Activated CD4-positive, alpha-beta memory T cell treated with anti-CD3 and anti-CD28 coated beads, Interleukin-2, amount 10 ng/mL, durations not matched to agents 7 days and 5 days (primary cell): ENCODE measurements at places on chromosomes 6 and 20. TPM values are rescaled to one million over a fixed set of nuclear protein-coding genes. Genes with fewer than 3 reads are reported as not detected.
A peak's percentile ranks its signal among the peaks of the same experiment; 100 is the strongest.

RFX6 gene
- not detected for total RNA-seq

DNA sequence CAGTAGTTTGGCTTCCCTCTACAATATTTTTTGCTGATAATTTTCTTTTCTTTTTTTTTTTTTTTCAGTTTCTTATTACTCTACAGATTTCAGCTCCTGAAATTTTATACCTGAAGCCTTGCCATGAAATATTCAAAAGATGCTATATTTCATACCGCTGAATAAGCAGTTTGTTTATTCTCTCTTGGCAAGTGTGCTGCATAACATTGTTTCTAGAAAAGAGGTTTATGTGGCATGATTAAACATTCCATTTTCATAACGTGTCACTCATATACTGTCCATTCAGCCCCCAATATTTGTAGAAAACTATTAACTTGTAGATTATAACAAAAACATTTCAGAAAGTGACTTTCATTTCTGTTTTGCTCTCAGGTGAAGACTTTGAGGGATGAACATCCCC lies 174.4 kb upstream of the NOX3 start:
- H3K4me3 ChIP-seq: no peak overlapping the region
- peaks cover 13% of the 10 kb centered on the region for H3K4me1 ChIP-seq

DNA sequence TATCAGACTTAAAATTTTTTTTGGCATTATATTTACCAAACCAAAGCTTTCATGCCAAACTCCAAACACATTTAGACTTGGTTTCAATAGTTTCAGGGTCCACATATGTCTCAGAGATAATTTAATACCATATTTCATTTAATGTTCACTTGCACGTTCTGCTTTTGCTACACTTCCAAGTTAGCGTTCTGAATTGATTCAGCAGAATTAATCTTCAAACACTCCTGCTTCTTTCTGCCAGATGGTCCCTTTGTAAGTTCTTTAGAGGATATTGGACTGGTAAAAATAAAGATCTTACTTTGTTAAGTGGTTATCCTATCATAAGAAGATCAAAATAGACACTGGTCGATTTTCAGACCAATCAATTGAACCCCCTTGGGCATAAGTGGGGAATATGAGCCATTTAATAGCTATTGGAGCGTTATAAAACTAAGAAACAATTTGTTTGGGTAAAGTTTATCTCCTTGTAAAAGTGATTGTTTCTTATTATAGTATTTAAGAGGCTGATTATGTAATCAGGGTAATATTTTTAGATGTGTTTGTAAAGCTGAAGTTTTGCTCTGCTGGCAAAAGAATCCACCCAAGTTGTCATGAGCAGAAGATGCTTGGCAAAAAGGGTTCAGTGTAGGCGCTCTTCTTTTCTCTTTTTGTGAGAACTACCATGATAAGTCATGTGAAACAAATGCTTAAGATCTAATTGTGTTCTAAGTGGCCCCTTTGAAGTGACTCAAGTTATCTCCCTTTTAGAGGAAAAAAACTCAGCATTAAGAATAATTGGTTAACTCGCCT lies 92.2 kb downstream of the MCHR2 start:
- no peaks in the 10 kb centered on the region for H3K36me3 ChIP-seq
- no peak overlapping the region for H3K27ac ChIP-seq
- H3K4me3 ChIP-seq: no peak overlapping the region
- DNase-seq: no peak
- no peaks in the 10 kb centered on the region for H3K4me1 ChIP-seq
- peaks cover 4% of the 10 kb centered on the region for H3K27me3 ChIP-seq

GRCh38 chr20:4493386-4493785 lies 228.3 kb upstream of the PRND start:
- H3K36me3 ChIP-seq: no peaks in the 10 kb centered on the region
- no peak overlapping the region for H3K4me3 ChIP-seq
- H3K4me1 ChIP-seq: no peaks in the 10 kb centered on the region
- DNase-seq: no peak

SLC26A8 gene
- not detected for total RNA-seq

BPIFB1 gene
- total RNA-seq: not detected

ZNF831 gene
- 12.1 TPM for total RNA-seq

- H3K4me3 ChIP-seq: no peak overlapping the region
- H3K27me3 ChIP-seq: no peaks in the 10 kb centered on the region
- no peak overlapping the region for H3K27ac ChIP-seq
- no peaks in the 10 kb centered on the region for H3K4me1 ChIP-seq
- no peak for DNase-seq
These were observed 118.1 kb downstream of the TRDN start for GRCh38 chr6:123518441-123519188.

GRCh38 chr20:52427960-52428359 lies 236.4 kb upstream of the ZFP64 start:
- no peaks in the 10 kb centered on the region for H3K27me3 ChIP-seq
- H3K36me3 ChIP-seq: no peaks in the 10 kb centered on the region
- no peak overlapping the region for H3K4me3 ChIP-seq
- no peaks in the 10 kb centered on the region for H3K4me1 ChIP-seq

DNA sequence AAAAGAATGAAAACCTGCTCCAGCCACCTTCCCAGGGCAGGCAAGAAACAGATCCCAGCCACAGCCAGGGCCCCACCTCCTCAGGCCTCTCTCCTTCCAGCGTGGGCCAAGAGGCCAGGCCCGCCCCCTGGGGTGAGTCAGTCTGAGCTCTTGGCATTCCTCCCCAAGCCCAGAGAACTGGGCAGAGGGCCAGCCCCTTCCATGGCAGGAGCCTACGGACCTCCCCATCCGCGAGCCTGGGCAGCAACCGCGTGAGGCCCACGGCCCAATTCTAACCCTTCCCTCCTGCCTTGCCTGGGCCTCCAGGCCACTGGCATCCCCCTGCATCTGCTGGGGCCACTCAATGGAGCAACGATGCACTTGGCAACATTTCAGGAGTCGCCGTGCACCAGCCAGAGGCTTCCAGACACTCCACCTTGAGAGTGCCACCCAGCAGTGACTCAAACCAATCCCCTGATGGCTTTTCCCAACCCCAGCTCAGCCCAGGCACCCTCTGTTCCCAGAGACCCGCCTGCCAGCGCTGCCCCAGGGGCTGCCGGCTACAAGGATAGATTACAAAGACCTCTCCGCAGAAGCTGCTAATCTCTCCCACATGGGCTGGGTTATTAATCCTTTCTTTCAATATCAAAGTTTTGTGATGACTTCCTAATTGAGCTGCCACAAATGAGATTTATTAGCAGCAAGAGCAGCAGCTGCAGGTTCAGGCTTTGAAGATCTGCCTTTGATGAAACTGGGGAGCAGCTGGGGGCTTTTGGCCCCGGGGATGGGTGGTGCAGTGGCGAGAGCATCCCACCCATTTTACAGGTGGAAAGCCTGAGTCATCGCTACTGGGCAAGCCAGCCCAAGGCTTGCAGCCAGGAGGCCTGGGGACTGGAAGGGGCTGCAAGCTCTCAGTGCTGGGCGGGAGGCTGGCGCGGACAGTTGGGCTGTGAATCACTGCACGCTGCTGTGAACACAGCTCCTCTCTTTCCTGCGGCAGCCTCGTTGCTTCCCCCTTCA lies 85.7 kb downstream of the NFATC2 start:
- H3K4me1 ChIP-seq: peaks cover 28% of the 10 kb centered on the region
- no peak for DNase-seq
- H3K27ac ChIP-seq: peak overlapping the region; percentile 49
- no peaks in the 10 kb centered on the region for H3K27me3 ChIP-seq

ACTR5 gene
- 9.4 TPM for total RNA-seq

DNA sequence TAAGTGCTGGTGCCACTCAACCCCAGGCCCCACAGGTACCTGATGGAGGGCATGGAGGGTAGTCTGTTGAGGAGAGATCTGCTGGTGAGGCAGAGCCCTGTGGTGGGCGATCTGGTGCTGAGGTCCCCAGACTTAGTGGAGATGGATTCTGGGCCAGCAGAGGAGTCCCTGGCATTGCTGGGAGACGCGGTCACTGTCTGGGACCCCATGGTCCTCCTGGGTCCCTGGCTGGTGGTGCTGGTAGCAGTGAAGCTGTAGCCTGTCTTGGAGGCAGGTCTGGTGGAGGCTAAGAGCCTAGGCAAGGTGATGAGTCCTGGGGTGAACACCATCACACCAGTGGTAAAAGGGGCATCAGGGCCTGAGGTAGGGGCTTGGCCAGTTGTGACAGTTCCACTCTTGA lies 6.6 kb downstream of the TREML2 start:
- H3K27ac ChIP-seq: peak overlapping the region; percentile 14
- peak; percentile 13 for DNase-seq
- no peaks in the 10 kb centered on the region for H3K27me3 ChIP-seq

TUBB2A gene
- 2.5 TPM for total RNA-seq

GRCh38 chr6:156146891-156147290 lies 630.3 kb upstream of the ARID1B start:
- H3K4me3 ChIP-seq: no peak overlapping the region
- peaks cover 3% of the 10 kb centered on the region for H3K4me1 ChIP-seq
- H3K27me3 ChIP-seq: no peaks in the 10 kb centered on the region
- peaks cover 6% of the 10 kb centered on the region for H3K36me3 ChIP-seq

- H3K27me3 ChIP-seq: no peaks in the 10 kb centered on the region
- no peak overlapping the region for H3K4me3 ChIP-seq
These were observed 94.7 kb downstream of the HUS1B start for GRCh38 chr6:562052-562676.
